ENCODE measurements at places on chromosomes 6 and 20. TPM values are rescaled to one million over a fixed set of nuclear protein-coding genes. Genes with fewer than 3 reads are reported as not detected.

Gene APOM
- 2.9 TPM for total RNA-seq

Gene C2
- total RNA-seq = 2.4 TPM

GRCh38 chr6:57267586-57268293, 45.6 kb upstream of the RAB23 start:
- peaks cover 8% of the 10 kb centered on the region for H3K4me1 ChIP-seq
- H3K4me3 ChIP-seq = no peak overlapping the region
- peak; percentile 88 for DNase-seq
- H3K36me3 ChIP-seq = no peaks in the 10 kb centered on the region

- H3K4me1 ChIP-seq = peaks cover 7% of the 10 kb centered on the region
- no peaks in the 10 kb centered on the region for H3K27me3 ChIP-seq
- no peak overlapping the region for H3K27ac ChIP-seq
- no peak overlapping the region for H3K4me3 ChIP-seq
- DNase-seq = peak; percentile 75
These were observed 110.3 kb upstream of the CEP85L start for GRCh38 chr6:118761645-118762044.

DNA sequence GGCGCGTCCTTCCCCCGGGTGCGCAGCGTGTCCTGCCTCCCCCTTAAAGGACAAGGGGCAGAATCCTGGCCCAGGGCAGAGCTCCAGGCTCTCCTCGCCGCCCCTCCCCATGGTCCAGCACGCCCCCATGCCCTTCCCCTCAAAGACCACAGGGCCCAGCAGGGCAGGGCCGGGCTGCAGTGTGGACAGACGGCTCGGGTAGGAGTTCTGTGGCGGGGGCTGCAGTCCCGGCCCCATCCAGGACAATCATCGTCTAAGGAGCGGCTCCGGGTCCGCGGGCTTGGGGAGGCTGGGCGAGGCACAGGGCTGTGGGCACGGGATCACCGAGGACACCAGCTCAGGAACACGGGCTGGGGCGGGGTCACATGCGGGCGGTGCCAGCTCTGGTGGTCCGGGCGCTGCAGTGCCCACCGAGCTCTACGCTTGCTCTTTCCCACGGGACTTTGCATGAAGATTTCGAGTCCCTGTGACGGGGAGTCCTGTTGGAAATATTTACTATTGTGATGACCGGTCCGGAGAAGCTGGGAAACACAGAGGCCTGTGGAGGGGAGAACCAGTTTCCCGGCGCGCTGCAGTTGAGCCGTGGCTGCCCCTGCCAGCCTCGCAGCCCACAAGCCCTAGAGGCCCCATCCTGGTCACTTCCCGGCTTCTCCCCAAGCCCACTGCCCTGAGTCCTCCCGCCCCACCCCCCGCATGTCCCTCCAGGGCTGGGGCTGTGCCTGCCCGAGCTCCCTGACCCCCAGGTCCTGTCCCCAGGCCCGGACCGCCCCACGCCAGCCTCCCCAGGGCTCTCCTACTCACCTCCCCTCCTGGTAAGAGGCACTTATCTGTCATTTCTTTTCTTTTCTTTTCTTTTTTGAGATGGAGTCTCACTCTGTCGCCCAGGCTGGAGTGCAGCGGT, 20.6 kb downstream of the SLC17A9 start:
- H3K27me3 ChIP-seq = peaks cover 95% of the 10 kb centered on the region
- no peak overlapping the region for H3K4me3 ChIP-seq
- 0 out of 2 replicates have a peak, but pooled peaks cover 3% of the 10 kb centered on the region for H3K4me1 ChIP-seq

DNA sequence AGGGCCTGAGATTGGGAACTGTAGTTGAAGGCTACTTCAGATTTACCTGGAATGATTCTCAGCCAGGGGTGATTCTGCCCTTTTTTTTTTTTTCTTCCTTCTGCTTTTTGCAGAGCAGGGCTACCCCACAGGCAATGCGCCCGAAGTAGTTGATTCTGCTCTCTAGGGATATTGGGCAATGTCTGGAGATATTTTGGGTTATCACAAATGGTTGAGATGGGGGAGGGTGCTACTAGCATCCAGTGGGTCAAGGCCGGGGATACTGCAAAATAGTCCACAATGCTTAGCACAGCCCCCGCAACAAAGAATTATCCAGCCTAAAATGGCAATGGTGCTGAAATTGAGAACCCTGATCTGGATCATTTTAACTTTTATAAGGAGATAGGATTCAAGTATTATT, 71.2 kb upstream of the ZMYND8 start:
- H3K4me1 ChIP-seq = peaks cover 24% of the 10 kb centered on the region
- H3K27ac ChIP-seq = no peak overlapping the region
- no peaks in the 10 kb centered on the region for H3K27me3 ChIP-seq
- DNase-seq = no peak
- H3K36me3 ChIP-seq = no peaks in the 10 kb centered on the region
- H3K4me3 ChIP-seq = no peak overlapping the region

DNA sequence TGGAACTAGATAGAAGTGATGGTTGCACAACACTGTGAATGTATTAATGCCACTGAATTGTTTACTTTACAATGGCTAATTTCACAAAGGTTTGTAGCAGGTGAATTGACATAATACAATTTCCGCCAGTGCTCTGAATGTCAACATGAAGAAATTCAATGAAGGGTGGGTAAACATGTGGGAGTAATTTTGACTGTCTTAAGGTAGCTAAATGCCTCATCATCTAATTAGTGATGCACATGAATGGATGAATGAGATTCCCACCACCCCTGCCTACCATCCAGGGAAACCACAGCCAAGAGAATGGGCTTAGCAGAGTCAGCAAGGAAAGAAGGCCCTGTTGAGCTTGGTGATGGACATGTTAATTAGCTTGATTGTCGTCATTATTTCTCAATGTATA, 275.3 kb downstream of the ALDH8A1 start:
- no peak overlapping the region for H3K27ac ChIP-seq
- no peak for DNase-seq
- no peaks in the 10 kb centered on the region for H3K27me3 ChIP-seq
- no peaks in the 10 kb centered on the region for H3K36me3 ChIP-seq

- peaks cover 15% of the 10 kb centered on the region for H3K27me3 ChIP-seq
- H3K4me1 ChIP-seq = no peaks in the 10 kb centered on the region
- DNase-seq = no peak
- H3K4me3 ChIP-seq = no peak overlapping the region
These were observed 727.3 kb downstream of the MAFB start for GRCh38 chr20:39961637-39962244.

Data from PC-9 (cell line).